Hippocampal formation (tissue), 2 donors: ENCODE measurements at places on chromosomes 12 and 14.

GRCh38 chr12:96150442-96150841 is 43.7 kb upstream of the ELK3 start:
- DNase-seq, result no peak

GRCh38 chr14:87067591-87067990 is 925.4 kb downstream of the GALC start:
- DNase-seq, result no peak

DNA sequence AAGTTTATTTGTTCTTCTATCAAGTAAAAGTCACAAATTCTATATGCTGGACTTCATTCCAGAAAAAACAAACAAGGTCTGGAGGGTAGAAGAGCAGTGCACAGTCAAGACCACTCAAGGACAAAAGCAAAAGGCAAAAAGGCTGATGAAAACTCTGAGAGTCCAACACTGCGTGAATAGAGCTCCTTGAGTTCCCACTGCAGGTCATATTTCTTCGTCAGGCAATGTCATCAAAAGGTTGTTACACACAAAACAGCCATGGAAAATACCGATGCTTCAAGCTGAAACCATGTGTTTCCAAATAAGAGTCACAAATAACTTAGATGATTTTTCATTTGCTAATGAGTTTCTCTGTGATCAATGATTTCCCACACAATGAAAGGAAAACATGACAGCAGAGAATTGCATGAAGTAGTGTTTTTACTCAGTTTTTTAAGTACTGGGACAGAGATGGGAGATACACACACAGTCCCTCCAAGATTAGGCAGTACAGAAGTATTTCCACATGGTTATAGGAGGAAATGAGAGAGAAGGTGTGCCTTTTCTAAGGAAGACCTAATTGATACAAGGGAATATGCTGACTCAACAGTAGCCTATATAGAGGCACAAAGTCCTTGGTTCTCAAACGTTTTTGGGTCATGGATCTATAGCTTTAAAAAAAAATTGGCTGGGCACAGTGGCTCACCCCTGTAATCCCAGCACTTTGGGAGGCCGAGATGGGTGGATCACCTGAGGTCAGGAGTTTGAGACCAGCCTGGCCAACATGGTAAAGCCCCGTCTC is 177.7 kb downstream of the MED13L start:
- no peak for DNase-seq

DNA sequence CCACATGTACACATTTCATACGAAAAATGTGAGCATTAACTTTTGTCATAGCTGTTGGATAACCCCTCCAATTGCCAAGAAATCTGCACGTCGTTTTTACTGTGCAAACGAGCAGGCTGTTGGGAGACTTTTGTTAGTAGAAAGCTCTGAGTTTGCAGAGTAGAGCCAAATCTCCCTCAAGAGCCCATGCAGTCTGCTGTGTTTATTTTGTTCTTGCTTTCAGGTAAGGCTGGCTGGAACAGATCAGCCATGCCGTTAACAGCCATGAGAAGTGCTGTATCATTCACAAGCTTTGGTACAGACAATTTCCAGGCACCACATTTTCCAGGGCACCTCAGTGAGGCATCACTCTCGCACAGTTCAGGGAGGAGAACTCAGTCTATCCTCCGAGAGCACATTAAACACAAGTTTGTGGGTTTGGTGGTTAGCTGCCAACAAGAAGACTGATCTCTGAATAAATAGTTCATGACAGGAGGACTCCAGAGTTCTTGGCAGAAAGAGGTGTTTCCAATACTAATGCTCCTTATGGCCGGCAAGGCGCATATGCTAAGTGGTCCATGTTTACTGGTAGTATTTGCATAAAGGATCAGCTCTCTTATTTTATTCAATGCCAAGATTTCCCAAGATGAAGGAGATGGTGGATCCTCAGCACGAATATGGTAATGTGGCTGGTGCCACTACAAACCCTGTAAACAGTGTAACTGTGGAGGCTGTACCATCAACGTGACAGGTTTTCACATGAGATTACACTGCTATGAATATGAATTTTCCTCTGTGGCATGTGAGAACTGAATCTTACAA is 30.3 kb upstream of the PELI2 start:
- DNase-seq, result no peak

GRCh38 chr12:108307006-108307405 is 32.1 kb downstream of the CMKLR1 start:
- DNase-seq, result peak; percentile 20

- no peak for DNase-seq
Observed at GRCh38 chr12:108724054-108724889, 7.0 kb downstream of the CORO1C start.

GRCh38 chr12:95634622-95635621 is 83.6 kb upstream of the USP44 start:
- no peak for DNase-seq

- no peak for DNase-seq
Observed at GRCh38 chr12:42617622-42618021, 28.1 kb upstream of the PRICKLE1 start.

DNA sequence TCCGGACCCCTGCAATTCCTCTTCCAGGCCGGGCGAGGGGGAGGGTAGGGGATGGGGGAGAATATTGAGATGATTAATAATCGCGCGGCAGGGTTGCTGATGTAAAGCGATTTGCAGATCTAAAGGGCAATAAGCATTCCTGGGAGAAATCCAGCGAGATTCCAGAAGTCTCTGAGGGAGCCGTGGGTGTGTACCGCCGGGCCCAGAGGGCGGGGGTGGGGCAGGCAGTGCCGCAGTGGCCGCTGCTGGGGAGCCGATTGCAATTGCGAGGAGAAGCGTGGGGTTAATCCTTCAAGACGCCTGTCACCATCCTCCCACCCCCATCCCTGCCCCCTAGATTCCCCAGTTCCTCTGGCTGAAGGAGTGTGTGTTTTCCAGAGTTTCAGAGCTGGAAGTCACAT is 16.4 kb downstream of the FOS start:
- peak; percentile 39 for DNase-seq

DNA sequence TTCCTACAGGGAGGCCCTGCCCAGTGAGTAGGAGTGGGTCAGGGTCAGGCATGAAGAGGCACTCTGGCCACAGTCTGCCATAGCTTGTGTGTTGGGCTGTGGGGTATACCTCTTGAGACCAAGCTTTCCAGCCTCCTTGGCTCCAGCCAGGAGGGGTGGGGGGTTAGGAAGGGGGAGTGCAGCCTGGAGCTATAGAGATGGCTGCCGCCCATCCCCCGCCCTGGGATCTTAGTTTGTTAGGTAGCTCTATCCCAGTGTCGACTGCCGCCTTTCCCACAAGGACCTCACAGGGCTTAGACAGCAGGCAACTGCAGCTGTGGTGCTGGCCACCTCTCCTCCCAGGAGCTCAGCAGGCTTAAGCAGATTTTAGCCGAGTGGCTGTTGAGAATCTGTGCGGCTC is 216.4 kb downstream of the PLCZ1 start:
- DNase-seq, result no peak

DNA sequence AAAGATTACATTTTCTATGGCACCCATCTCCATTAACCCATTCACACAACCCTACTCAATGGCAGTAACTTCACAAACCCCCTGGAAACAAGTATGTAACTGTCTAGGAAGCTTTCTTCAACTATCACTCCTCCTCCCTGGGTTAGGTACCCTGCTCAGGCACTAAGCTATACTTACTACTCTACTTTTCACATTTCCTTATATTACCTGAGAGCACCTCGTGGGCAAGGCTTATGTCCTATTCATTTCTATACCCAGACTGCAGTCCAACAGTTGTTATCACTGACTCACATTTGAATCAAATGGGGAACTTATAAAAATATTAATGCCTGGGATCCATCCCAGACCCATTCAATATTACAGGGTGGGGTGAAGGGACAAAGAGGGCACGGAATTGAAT is 4.6 kb downstream of the PAWR start:
- no peak for DNase-seq

- peak; percentile 36 for DNase-seq
Observed at GRCh38 chr14:102985665-102986064, 63.2 kb downstream of the AMN start.

DNA sequence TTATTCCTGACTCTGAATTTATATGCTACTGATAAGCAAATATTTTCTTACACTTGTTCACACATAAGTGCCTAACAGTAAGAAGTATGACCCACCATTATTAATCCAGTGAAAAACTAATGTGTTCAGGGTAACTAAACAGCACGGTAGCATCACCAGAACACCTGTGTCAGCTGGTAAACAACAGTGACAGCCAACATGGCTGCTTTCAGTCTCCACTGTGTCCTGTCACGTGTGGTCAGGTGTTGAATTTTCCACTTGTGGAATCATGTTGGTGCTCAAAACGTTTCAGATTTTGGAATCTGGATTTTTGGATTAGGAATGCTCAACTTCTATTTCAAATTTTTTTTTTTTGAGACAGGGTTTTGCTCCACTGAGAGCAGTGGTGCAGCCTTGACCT is 14.3 kb upstream of the ATP23 start:
- DNase-seq, result no peak

DNA sequence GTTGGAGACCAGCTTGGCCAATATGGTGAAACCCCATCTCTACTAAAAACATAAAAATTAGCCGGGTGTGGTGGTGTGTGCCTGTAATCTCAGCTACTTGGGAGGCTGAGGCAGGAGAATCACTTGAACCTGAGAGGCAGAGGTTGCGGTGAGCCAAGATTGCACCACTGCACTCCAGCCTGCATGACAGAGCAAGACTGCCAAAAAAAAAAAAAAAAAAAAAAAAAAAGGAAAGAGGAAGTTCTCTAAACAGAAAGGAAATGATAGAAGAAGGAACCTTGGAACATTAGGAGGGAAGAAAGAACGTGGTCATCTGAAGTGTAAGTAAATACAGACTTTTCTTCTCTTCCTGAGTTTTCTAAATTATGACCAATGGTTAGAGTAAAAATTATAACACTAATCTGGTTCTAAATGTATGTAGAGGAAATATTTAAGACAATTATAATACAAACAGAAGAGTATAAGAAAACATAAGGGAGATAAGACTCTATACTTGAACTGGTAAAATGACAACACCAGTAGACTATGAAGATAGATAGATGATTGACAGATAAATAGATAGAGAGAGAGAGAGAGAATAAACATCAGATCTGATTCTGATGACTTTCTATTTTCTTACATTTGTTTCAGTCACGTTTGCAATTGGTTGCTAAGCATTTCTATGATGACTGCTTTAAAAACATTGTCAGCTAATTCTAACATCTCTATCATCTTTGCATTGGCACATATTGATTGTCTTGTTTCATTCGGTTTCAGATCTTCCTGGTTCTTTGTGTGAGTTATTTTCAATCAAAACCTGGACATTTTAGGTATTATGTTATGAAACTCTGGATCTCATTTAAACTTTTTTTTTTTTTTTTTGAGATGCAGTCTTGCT is 12.9 kb upstream of the CORO1C start:
- no peak for DNase-seq

DNA sequence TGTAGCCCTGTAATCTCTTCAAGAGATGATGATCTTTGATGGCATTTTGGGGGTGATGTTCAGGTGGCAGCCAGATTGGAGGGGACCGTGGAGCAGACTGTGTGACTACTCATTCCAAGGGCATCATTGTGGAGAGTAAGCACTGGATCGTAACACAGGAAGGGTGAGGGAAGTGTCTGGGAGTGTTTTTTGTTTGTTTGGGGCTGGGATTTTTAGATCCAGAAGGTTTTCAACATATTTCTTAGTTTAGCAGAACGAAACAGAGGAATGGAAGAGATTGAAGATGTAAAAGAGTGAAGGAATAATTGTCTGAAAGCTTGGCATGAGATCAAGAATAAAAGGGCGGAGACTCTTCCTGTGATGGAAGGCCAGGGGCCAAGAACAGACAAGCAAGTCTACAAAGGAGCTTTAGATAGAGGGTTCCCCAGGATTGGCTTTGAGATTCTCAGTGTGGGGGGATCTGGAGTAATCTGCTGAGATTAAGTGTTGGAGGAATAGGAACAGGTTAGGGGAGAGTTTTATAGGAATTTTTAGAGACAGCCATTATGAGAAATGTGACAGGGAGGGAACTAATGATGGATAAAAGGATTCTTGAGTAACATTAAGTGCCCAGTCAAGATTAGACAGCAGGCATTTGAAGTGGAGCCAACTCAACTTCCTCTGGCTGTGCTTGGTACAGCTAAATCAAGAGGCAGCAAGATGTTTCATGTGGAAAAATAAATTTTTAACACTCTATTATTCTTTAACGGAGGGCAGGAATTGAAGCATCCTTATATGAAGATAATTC is 79.7 kb upstream of the REP15 start:
- DNase-seq, result no peak

- DNase-seq, result no peak
Observed at GRCh38 chr12:32120419-32120818, 13.8 kb downstream of the BICD1 start.

GRCh38 chr12:59632408-59632807 is 36.6 kb downstream of the SLC16A7 start:
- DNase-seq, result no peak

DNA sequence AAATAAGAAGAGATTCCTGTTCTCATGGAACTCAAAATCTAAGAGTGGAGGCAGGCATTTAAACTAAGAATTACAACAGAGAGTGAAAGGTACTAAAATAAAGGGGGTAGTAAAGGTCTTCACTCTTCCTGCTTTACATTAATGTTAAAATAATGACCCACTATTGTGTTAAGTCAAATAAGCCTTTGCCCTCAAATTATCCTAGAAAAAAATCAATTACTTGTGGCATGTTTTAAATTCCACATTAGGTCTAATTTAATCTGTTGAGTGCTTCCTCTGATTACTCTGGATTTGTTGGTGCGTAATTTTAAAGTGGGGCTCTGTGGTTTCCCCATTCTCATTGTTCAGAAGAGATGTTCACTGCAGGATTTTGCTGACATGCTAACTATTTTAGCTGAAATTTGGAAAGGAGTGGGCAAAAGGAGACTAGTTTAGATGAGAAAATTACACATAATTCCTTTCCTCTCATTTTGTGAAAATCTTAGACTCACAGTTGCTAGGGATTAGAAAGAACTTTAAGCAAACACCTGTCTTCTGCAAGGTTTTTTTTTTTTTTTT is 35.5 kb downstream of the BTG1 start:
- no peak for DNase-seq

- DNase-seq, result no peak
Observed at GRCh38 chr12:106074706-106075392, 63.9 kb downstream of the NUAK1 start.

- no peak for DNase-seq
Observed at GRCh38 chr14:103125098-103126070, 2.1 kb downstream of the TNFAIP2 start.

DNA sequence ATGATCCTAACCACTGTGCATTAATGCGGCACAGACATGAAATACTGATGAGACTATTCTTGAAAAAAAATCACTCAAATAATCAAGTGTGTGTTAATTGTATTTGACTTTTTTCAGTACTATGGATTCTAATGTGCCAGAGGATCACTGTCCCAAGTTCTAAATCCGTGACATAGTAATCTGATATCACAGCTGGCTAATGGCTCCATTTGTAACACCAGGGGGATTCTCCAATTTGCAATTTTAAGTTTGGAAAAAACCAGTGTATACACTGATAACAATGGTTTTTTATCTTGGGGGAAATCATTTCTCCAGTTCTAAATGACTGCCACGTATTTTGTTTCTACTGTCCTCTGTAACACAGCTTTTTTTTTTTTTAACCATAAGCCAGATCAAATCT is 33.0 kb downstream of the MPHOSPH9 start:
- no peak for DNase-seq

- no peak for DNase-seq
Observed at GRCh38 chr12:124294780-124295341, at the start of gene RFLNA. Gene RFLNA, plus strand, starts transcription at chr12:124295093. Its CDS starts 337 bp downstream, at chr12:124295430.
